RKO (cell line): ENCODE measurements at places on chromosomes 2 and 18.

DNA sequence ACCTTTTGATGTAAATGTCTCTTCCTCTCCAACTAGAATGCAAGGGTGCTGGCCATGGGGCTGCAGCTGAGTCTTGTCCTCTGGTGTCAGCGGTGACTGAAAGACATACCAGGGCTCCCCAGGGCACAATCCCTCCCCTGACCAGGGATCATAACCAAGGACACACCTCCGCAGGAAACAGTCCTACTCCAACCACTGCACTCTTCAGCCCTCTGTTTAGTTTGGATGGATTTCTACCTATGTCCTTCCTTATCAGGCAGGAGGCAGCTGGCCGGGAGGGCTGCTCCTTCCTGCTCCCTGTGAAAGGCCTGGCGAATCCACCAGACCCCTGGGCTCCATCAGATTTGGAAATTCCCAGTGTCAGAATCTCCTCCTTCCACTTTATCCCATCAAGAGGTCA, 185.2 kb upstream of the ID2 start:
- DNase-seq = no peak

GRCh38 chr18:12242658-12243260, 11.4 kb upstream of the CIDEA start:
- no peak for DNase-seq

DNA sequence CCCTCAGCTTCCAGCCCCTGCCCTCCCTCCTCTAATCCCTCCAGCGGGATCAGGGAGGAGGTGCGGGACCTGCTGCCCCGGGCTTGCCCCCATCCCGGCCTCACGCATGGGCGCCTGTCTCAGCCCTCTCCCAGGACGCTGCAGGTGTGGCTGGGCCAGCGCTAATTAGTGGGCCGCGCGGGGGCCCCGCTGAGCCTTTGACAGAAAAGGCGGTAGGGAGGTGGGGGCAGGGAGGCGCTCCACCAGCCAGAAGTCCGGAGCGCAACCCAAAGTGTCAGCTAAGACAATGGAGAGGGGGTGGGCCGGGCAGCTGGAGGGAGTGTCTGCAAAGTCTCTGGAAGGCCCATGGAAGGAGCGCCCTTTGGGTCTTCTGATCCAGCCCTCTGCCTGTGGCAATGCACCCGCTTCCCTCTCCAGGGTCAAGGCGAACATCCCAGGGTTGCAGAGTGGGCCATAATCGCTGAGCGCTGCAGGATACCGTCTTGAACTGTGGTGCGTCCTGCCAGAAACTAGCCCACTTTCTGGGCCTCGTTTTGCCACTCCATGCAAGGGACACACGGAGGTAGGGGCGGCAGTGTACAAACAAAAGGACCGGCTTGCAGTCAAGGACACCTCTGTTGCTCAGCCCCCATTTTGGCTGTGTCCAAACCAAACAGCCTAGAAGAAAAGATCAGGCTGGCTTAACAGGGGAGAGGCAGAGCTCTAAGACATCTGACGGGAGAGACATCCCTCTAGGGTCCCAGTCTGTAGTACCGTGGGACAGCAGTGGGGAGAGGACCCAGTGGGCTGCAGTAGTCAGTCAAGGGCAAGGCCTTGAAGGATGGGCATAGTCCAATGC, 3.5 kb downstream of the ATP6V1B1 start:
- no peak for DNase-seq

- no peak for DNase-seq
Measured at GRCh38 chr2:99403084-99403483, 65.9 kb downstream of the EIF5B start.

DNA sequence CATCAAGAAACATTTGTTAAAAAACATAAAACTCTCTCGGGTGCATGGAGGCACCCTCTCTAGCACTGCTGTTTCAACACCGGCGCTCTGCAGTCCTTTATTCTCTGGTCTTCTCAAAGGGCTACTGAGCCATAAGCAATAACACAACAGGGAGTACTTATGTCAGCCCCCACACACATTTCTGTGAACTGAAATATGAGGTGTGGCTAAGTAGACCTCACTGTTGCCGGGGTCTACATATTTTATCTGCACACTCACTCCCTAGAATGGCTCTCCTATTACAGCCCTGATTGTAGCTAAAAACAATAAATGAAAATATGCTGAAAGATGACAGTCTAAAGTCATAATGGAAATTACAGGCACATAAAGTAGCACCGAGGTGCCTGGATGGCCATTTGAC, 235.1 kb downstream of the GRB14 start:
- no peak for DNase-seq

- no peak for DNase-seq
Measured at GRCh38 chr2:65960953-65961352, 474.0 kb upstream of the MEIS1 start.

GRCh38 chr2:10768063-10768507, 44.5 kb downstream of the PDIA6 start:
- DNase-seq = no peak

DNA sequence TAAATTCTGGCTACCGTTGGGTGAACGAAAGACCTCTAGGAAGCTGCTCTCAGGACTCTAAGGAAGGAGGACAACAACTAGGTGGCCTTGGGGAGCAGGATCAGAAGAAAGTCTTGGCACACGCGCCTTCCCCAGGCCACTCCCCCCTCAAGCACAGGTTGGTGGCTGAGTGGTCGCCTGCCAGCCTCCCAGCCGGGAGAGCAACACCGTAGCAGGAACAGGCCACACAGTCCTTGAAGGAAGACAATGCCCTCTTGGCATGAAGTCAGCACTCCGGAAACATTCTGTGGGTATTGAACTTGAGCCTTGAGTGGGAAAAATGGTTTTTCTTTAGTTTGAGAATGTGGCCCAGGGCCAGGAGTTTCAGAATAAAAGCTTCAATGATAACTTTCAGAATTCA, 87.4 kb upstream of the AGAP1 start:
- no peak for DNase-seq

- no peak for DNase-seq
Measured at GRCh38 chr2:37349231-37349860, 4.9 kb downstream of the QPCT start.

- DNase-seq = no peak
Measured at GRCh38 chr2:58562276-58562675, 321.2 kb upstream of the FANCL start.

- DNase-seq = no peak
Measured at GRCh38 chr2:55592130-55592529, 25.3 kb downstream of the PPP4R3B start.

DNA sequence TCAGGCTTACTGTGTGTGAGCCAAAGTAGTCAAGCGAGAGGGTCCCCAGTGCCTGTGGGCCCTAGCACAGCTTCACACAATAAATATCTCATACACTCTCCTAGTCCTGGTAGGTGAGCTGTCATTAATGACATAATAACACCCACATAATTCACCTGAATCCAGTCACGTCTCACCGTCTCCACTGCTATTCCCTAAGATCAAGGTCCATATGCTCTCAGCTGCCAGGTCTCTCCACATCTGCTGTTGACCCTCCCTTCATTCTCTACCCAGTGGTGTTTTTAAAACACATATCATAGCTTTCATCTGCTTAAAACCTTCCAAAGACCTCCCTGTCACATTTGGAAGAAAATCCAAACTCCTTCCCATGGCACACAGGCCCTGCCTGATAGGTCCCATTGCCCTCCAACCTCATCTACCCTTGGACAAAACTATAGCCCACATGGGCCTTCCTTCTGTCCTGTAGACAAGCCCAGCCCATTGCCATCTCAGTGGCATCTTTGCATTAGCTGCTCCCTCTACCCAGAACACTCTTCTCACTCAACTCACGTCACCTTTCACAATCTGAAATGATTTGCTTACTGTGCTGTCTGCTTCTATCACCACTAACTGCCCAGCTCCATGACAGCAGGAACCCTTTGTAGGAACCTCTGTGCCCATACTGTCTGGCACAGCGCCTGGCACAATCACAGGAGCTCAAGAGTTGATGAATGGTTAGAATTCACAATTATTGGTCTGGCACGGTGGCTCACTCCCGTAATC, 7.5 kb downstream of the KCNG3 start:
- DNase-seq = no peak

DNA sequence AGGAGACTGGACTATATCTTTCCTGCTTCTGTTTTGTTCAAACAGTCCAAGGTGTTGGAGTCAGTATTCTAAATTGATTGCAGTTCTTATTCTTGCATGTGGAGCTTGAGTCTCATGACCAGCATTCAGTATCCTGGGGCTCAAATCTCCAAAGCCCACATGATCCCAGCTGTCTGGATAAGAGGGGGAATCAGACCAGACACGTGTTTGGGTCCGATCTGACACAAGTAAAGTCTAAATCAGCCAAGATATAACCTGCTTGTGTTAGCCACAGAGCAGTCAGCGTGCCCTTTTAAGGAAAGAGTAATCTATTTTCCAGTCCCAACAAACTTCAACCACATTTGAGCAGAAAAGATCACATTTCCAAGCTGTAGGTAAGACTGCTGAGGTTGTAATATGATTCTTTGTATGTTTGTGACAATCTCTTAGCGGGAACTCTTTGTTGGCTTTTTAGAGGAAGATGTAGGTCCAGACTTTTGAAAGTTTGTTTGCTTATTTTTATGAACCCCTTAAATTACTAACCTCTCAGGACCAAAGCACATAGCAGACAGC, 334.6 kb downstream of the SLC4A3 start:
- DNase-seq = no peak

- no peak for DNase-seq
Measured at GRCh38 chr2:232925153-232925820, 55.2 kb downstream of the SNORC start.

DNA sequence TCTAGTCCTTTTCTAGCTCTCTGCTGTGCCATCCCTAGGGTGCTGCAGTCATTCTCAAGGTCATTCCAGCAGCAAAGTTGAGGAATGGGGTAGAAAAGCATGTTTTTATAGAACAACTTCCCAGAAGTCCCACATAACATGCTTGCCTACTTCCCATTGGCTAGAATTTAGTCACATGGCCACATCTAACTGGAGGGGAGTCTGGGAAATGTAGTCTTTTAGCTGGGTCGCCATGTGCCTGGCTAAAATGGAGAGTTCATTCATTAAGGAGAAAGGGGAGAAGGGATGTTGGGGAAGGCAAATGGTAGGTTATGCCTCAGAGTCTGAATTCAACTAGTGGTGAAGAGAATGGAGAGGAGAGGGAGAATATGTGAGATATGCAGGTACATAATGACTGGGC, 85.7 kb downstream of the SLC4A3 start:
- DNase-seq = peak; percentile 51

GRCh38 chr2:125310657-125311364, 1285.7 kb downstream of the CNTNAP5 start:
- no peak for DNase-seq

GRCh38 chr2:230419181-230419580, 3.2 kb downstream of the SP100 start:
- DNase-seq = no peak

GRCh38 chr2:23069923-23070322, 315.1 kb upstream of the KLHL29 start:
- no peak for DNase-seq

DNA sequence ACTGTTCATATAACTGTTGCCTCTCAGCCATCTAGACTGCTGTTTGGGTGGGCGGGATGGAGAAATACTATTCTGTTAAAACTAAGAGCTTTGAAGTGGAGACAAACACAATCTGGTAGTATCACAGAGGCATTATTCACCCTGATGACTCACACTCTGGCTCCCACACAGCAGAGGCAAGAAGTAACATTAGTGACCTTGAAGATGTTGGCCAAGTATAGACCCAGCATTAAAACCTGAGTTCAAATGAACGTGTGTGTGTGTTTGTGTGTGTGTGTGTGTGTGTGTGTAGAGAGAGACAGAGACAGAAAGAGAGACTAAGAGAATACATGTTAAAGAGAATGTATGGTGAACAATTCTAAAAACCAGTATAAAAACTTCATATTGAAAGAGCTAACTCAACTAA, 22.5 kb upstream of the ACVR1 start:
- peak; percentile 72 for DNase-seq

DNA sequence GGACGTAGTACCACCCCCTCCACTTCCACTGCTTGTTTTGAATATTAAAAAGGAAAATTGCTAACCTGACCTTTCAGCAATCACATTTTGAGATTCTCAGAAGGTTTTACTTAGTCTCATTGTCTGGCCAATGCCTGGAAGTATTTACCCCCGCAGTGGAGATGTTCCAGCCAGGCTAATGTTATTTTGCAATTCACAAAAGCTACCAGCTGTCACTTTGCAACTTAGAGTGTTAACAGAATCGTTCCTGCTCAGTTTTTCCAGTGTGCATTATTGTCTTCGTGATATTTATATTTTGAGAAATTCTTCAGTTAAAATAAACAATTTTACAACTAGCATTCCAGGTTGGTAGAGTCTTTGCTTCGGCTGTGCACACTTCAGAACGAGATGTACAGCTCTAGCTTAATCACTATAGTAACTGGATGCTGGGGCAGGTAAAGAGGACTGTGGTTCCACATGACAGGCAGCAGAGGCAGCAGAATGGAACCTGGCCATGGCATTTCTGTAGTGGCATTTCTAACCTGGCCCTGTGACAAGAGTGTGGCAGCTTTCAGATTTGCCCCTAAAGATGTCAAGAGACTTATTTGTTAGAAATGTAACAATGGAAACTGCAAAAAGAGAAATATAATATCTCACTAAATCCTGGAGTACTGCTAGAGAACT, 85.1 kb downstream of the DTNA start:
- DNase-seq = no peak
